Fibroblast of skin of left quadriceps (primary cell): ENCODE measurements at places on chromosomes 4 and X.

GRCh38 chrX:20244931-20245330, 21.8 kb downstream of the RPS6KA3 start:
- DNase-seq, result no peak

- DNase-seq, result no peak
Observed at GRCh38 chrX:68443155-68443868, 10.0 kb upstream of the OPHN1 start.

DNA sequence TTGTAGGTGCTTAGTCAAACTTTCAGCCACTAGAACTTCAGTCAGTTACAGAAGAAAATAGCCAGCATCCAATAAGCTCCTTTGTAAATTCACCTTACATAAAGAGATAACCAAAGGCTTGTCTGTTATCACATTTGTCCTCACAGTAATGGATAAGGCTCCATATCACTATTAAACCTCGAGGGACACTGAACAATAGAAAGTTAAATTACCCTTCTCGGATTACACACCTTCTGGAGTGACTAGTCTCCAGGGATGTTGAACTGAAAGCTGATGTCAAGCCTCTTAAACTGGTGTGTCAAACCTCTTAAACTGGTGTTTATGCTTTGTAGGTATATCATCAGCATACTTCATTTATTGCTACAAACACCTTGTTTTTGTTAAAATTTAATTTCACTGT, 639.0 kb downstream of the CENPC start:
- no peak for DNase-seq

GRCh38 chr4:81549984-81550383, 78.3 kb upstream of the RASGEF1B start:
- no peak for DNase-seq

DNA sequence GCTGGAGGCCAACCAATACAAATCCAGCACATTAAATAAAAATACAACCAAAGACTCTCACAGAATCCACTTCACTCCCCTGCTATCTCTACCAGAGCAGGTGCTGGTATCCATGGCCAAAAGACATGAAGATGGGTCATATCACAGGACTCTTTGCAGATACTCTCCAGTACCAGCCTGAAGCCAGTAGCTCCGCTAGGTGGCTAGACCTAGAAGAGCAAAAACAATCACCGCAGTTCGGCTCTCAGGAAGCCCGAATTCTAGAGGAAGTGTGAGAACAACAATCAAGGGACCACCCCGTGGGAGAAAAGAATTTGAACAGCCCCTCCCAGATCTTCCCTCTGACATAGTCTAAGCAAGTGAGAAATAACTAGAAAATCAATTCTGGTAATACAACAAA, 20.2 kb downstream of the CLIC2 start:
- DNase-seq, result no peak

- DNase-seq, result peak; percentile 73
Observed at GRCh38 chr4:153220682-153221395, 16.6 kb downstream of the TRIM2 start.

DNA sequence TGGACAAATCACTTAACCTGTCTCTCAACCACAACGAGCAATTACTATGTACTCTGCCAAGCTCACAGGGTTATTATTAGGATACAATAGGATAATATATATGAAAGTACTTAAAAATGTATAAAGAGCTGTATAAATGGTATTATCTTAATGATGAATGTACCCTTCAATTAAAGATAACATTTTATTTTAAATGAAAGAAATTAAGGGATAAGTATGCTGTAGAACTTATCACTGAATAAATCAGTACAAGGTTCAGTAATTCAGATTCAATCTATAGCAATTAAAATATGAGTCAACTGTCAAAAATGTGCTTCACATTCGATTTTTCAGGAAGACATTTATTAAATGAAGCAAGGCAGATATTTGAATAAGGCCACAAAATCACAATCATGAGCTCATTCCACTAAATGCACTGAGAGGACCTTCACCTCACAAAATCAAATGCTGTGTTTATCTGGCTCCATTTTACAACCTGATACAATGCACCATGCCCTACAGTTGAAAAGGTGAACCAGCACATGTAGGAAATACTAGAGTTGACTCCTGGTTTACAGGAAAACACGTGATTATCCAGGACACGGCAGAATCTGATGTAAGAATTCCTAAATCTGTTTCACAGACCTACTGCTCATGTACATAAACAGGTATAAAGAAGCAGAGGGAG, 4.4 kb downstream of the LRCH2 start:
- DNase-seq, result no peak

- DNase-seq, result peak; percentile 72
Observed at GRCh38 chr4:71195924-71196323, 142.9 kb upstream of the SLC4A4 start.

DNA sequence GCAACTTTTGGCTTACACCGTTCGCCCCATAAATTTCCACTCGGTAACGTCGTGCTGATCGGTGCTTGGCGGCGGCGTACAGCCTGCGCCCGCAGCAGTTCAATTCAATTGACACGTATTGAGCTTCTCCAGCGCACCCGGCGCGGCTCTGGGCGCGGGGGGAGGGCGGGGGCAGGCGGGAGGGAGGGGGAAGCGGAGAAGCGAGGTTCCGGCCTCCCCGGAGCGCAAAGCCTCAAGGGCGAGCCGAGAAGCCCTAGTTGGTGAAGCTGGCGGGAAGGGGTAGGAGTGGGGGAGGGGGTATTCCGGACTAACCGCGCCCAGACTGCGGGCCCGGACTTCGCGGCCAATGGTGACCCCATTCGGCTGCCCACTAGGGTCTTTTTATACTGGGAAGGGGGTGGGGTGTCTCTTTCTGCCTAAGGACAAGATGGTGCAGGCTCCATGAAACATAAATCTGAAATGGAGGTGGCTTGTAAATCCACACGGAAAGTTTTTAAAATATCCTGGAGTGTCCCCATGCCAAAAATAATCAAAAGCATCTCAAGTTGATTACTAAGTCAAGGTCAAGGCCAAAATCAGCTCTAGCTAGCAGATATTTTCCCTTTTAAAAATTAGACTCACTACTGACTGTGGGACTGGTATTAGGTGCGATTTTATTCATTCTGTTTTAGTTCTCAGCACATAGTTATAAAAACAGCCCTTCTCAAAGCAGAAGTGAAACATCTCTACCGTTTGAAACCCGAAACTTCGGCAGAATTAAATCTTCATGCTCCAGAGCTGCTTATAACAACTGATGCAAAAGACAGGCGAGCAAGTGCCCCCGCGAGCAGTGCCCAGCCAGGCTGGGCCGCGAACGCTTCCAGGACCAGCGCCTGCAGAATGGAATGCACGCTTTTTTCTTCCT, 1.5 kb upstream of the BCOR start:
- DNase-seq, result no peak

DNA sequence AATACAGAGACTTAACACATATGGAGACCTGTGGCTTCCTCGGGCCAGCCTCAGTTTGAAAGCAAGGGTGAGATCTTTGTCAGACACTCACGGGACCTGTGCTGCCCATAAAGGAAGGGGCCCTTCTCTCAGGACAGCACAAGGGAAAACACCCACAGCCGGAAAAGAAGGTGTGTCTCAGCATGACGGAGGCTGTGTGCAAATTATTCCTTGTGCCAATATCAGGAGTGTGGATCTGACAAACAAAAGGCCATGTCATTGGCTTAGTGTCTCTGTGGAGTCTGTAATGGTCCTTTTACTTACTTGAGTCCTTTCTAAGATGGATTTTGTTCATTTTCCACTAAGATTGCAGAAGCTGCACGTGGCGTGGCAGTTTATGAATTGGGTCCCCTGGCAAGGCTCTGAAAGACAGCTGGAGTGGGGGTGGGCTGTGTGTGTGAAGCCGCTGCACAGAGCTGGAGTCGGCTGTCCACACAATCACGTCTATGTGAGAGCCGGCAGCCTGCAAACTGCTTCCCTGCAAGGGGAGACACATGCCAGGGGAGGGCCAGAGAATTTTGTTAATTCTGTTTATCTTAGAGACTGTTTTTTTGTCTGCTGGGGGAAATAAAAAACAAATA, 1.9 kb downstream of the ENPP6 start:
- DNase-seq, result no peak

GRCh38 chr4:163492951-163493504, 1.5 kb upstream of the TMA16 start:
- no peak for DNase-seq

- no peak for DNase-seq
Observed at GRCh38 chrX:150007356-150007755, 69.1 kb upstream of the EOLA2 start.

- no peak for DNase-seq
Observed at GRCh38 chrX:74493806-74494205, 72.5 kb downstream of the SLC16A2 start.

- DNase-seq, result no peak
Observed at GRCh38 chr4:40888933-40889332, 139.2 kb downstream of the NSUN7 start.

DNA sequence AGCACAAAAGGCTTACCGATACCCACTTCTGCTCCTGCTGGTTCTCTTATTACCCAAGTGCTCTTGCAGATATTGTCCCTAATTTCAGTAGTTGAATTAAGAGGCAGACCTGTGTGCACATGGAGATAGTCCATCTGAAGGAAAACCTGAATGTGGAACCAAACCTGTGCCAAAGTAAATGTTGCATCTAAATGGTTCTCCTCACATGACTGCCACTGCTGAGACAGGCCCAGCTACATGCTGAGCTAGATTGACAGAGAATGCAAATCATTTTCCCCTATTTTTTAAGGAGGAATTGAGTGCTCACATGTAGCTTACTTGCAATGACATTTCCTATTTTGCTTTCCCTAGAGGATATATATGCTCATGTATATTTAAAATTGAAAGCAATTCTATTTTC, 609.1 kb upstream of the TECRL start:
- DNase-seq, result no peak

- no peak for DNase-seq
Observed at GRCh38 chr4:25030277-25031076, at the start of gene LGI2. Gene LGI2, minus strand, starts transcription at chr4:25030946. Its CDS starts 253 bp downstream, at chr4:25030693.

DNA sequence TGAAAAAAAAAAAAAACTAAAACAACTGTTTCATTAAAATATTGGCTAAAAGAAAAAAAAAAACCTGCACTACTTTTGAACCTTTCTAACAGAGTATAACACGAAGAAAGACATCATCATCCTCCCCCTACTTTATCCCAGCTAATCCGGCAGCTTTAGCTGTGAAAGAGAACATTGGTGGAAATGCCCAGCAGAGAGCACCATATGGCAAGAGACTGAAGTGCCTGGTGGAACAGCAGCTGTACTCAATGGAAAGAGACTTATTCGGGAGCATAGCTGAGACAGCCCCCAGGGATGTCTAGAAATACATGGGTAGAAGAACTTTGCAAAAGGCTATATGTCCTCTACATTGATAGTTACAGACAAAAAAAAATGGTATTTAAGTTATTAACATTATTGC, 30.3 kb downstream of the STPG2 start:
- DNase-seq, result no peak

GRCh38 chr4:98222306-98222705, 38.9 kb upstream of the RAP1GDS1 start:
- no peak for DNase-seq

DNA sequence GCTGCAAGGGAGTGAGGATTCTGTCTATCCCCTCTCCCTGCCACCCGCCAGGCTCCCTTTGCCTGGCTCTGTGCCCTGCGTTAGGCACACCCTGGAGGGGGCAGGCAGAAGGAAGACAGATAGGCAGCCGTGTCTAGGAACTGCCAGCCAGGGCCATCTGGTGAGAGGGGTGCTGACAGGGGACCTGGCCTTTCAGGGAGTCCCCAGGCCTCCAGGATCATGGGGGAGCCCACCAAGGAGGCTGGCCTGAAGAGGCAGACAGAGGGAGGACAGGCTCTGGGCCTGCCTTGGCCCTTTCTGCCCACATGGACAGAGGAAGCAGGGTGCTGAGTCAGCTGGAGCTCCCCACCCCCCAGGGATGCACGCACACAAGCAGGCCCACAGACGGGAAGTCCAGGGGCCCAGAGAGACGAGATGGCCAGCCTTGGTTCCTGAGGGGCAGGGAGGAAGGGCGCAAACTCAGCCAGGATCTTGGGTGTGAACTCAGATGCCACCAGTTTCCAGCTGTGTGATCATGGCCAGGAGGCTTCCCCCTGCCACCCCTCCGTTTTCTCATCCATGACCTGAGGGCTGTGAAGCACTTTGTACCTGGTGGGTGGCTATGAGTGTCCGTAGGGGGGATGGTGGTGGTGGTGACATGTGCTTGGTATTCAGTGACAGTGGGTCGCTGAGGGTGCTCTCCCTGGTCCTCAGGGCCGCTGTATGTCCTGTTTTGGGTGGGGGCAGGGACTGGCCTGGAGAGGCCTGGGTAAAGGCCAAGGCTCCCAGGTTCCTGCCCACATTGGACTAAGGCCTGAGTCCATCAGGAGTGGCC, 1.8 kb downstream of the SH3BP2 start:
- DNase-seq, result no peak

DNA sequence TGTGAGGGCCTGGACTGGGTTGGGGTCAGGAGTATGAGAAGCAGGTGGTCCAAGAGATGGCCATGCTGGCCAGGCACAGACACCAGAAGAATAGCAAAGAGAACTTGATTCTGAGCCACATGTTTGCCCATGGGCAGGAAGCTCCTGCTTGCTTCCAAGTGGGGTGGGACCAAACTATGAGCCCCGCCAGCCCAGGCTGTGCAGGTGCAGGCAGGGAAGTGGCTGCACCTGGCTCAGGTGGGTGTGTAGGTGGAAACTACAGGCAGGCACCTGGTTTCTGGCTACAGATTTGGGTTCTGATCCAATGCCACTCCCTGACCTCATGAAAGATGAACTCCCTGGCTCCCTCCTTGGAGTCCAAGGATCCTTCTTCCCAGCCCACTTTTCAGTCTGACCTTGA, 207.9 kb upstream of the KLF3 start:
- no peak for DNase-seq

DNA sequence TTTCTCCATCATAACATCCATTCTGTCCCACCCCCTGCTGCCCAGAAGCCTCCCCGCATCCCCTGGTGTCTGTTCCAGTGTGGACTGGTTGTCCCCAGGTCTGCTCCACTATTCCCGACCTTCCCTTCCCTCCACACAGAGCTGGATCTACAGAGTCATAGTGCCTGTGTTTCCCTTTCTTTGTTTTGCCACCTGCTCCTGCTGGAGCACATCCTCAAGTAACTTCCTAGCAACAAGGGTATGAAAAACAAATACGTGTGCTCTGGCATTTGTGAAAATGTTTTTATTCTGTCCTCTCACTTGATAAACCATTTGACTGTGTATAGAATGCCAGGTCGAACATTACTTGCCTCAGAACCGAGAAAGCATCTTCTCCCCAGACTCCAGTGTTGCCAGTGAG, 29.9 kb upstream of the ADRA2C start:
- no peak for DNase-seq

- DNase-seq, result no peak
Observed at GRCh38 chr4:187608001-187608421, 387.6 kb upstream of the ZFP42 start.

DNA sequence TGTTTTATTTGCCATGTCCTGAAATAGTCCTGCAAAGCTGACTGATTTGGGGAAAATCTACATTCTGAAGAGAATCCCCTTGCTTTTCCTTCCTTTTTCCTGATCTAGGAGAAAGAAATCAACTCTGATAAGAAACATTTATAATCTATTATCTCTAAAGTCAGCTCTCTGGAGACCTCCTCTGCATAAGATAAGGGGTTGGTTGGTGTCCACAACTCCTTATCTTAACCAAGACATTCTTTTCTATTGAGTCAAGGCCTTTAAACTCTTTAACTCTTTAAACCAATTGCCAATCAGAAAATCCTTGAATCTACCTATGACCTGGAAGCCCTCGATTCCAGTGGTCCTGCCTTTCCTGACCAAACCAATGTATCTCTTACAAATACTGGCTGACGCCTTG, 373.6 kb upstream of the RASGEF1B start:
- DNase-seq, result no peak
